ENCODE measurements at places on chromosomes 13 and 19. TPM values are rescaled to one million over a fixed set of nuclear protein-coding genes. Genes with fewer than 3 reads are reported as not detected.
A peak's percentile ranks its signal among the peaks of the same experiment; 100 is the strongest.

The CYP4F12 gene
- not detected for total RNA-seq

The PABPC3 gene
- 0.43 TPM for total RNA-seq

DNA sequence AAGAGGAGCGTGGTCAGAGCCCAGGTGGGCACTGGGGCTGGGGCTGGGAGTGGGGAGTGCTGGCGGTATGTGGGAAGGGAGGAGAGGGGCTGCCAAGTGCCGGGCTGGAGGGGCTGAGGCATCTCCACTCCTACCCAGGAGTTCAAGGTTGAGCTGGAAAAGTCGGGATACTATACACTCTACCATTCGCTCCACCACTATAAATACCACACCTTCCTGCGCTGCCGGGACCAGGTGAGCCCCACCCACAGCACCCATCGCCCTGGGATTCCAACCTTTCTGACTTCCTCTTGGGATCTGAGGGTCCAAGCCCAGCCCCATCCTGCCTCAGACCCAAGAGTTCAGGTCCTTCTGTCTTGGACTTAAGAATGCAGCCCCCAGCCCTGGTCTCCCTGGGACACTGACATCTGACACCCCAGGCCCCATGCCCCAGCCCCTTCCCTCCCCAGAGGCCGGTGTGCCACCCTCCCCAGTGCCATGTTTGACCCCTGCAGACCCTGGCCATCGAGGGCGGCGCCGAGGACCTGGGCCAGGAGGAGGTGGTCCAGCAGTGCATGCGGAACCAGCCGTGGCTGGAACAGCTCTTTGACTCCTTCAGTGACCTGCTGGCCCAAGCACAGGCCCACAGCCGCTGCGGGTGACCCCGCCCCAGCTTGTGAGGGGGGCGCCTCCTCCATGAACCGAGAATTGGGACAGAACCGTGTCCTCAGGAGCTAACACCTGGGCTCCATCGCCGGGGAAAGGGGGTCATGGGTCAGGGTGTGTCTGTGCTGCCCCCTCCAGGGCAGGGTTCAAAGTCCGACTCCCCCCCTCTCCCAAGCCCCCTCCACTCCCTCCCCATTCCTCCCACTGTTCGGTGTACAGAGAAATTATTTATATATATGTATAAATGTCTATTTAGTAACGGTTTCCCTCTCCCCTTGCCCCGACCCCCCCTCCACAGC is 14.7 kb downstream of the RRAS start:
- H3K4me1 ChIP-seq: no peaks in the 10 kb centered on the region
- H3K27me3 ChIP-seq: no peaks in the 10 kb centered on the region
- peaks cover 32% of the 10 kb centered on the region for H3K36me3 ChIP-seq
- H3K27ac ChIP-seq: no peak overlapping the region
- DNase-seq: no peak

- peak; percentile 19 for DNase-seq
- no peaks in the 10 kb centered on the region for H3K27me3 ChIP-seq
- no peak overlapping the region for H3K27ac ChIP-seq
- no peaks in the 10 kb centered on the region for H3K4me1 ChIP-seq
Observed at GRCh38 chr13:60288569-60288968, 108.5 kb upstream of the TDRD3 start.

- no peaks in the 10 kb centered on the region for H3K4me1 ChIP-seq
- no peak overlapping the region for H3K4me3 ChIP-seq
- H3K36me3 ChIP-seq: no peaks in the 10 kb centered on the region
- H3K27ac ChIP-seq: no peak overlapping the region
Observed at GRCh38 chr13:80118099-80118498, 222.8 kb downstream of the SPRY2 start.

GRCh38 chr19:16628183-16628983 is at the start of gene MED26:
Gene MED26 (minus strand): TSS chr19:16628204. CDS start chr19:16627943, 261 bp downstream.
- peak; percentile 98 for DNase-seq
- H3K27me3 ChIP-seq: no peaks in the 10 kb centered on the region
- peaks cover 32% of the 10 kb centered on the region for H3K4me1 ChIP-seq
- H3K36me3 ChIP-seq: peaks cover 39% of the 10 kb centered on the region
- H3K27ac ChIP-seq: peak within 1 kb of the TSS; percentile 99

GRCh38 chr19:2848616-2849015 is 7.3 kb downstream of the ZNF555 start:
- peaks cover 29% of the 10 kb centered on the region for H3K36me3 ChIP-seq
- no peak overlapping the region for H3K4me3 ChIP-seq
- no peaks in the 10 kb centered on the region for H3K27me3 ChIP-seq
- H3K27ac ChIP-seq: no peak overlapping the region

- no peak overlapping the region for H3K27ac ChIP-seq
- H3K4me1 ChIP-seq: no peaks in the 10 kb centered on the region
- DNase-seq: no peak
- no peak overlapping the region for H3K4me3 ChIP-seq
Observed at GRCh38 chr13:41707194-41707821, 250.0 kb downstream of the RGCC start.

DNA sequence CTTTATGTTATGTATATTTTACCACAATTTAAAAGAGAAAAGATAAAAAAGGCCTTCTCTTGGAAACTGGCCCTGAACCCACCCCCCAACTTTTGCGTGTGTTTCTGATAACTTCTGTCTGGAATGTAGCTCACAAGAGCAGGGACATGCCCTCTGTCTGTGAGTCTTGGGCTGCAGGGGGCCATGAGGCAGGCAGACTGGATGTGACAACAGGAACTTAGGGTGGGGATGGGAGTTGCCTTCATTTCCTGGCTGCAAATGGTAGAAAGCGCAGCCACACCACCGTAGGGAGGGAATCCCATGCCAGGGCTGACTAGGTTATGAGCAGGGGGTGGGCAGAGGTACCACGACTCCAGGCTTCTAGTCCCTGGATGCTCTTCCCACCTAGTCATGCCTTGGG is 21.9 kb downstream of the CILP2 start:
- H3K4me1 ChIP-seq: peaks cover 17% of the 10 kb centered on the region
- no peaks in the 10 kb centered on the region for H3K27me3 ChIP-seq
- H3K4me3 ChIP-seq: no peak overlapping the region
- H3K36me3 ChIP-seq: peaks cover 38% of the 10 kb centered on the region

The KLK12 gene
- not detected for total RNA-seq

The RASA3 gene
- total RNA-seq: 15.9 TPM

DNA sequence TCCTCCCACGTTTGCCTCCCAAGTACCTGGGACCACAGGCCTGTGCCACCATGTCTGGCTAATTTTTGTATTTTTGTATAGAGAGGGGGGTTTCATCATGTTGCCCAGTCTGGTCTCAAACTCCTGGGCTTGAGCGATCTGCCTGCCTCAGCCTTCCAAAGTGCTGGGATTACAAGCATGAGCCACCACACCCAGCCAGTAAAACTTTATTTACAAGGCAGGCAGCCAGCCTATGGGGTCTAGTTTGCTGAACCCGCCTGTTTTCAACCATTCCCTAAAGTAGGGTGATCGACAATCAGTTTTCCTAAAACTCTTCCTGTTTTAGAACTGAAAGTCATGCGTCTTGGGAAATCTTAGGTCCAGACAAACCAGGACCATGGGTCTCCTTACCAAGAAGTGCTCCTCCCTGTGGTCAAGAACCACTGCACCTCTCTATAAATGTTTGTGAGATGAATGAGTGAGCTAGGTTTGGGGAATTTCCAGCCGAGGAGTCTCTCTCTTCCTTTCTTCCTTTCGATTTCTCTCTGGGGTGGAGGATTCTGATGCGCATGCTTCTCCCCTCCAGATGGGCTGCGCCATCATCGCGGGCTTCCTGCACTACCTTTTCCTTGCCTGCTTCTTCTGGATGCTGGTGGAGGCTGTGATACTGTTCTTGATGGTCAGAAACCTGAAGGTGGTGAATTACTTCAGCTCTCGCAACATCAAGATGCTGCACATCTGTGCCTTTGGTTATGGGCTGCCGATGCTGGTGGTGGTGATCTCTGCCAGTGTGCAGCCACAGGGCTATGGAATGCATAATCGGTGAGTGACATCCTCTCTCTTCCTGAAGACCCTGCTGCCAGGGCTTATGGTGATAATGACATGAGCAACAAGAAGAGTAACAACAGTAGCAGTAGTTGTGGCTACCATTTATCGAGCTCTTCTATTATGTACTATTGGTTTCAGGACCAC is 38.7 kb downstream of the ADGRE1 start:
- peaks cover 7% of the 10 kb centered on the region for H3K4me1 ChIP-seq
- H3K27ac ChIP-seq: peak overlapping the region; percentile 78
- peaks cover 20% of the 10 kb centered on the region for H3K36me3 ChIP-seq
- DNase-seq: peak; percentile 85
- H3K27me3 ChIP-seq: no peaks in the 10 kb centered on the region

The PKN1 gene
- total RNA-seq: 172 TPM

The COMP gene
- total RNA-seq: not detected

The RNF225 gene
- 1.1 TPM for total RNA-seq

- peak; percentile 78 for DNase-seq
- H3K27me3 ChIP-seq: no peaks in the 10 kb centered on the region
- peak overlapping the region; percentile 97 for H3K27ac ChIP-seq
- peaks cover 49% of the 10 kb centered on the region for H3K36me3 ChIP-seq
- peaks cover 70% of the 10 kb centered on the region for H3K4me1 ChIP-seq
Observed at GRCh38 chr19:16077984-16078758, 1.9 kb downstream of the TPM4 start.

GRCh38 chr19:41815301-41815700 is 18.9 kb downstream of the CEACAM3 start:
- no peaks in the 10 kb centered on the region for H3K36me3 ChIP-seq
- H3K4me1 ChIP-seq: peaks cover 8% of the 10 kb centered on the region
- peaks cover 8% of the 10 kb centered on the region for H3K27me3 ChIP-seq

The KIR2DL4 gene
- not detected for total RNA-seq

- no peaks in the 10 kb centered on the region for H3K36me3 ChIP-seq
- H3K27me3 ChIP-seq: peaks cover 58% of the 10 kb centered on the region
- peaks cover 6% of the 10 kb centered on the region for H3K4me1 ChIP-seq
- DNase-seq: no peak
- peak overlapping the region; percentile 48 for H3K27ac ChIP-seq
Observed at GRCh38 chr13:27952876-27953675, 16.0 kb downstream of the CDX2 start.

GRCh38 chr13:31556376-31556775 is 182.9 kb upstream of the RXFP2 start:
- DNase-seq: no peak
- no peaks in the 10 kb centered on the region for H3K36me3 ChIP-seq
- no peak overlapping the region for H3K4me3 ChIP-seq
- no peaks in the 10 kb centered on the region for H3K27me3 ChIP-seq

The TMEM255B gene
- total RNA-seq: 2.0 TPM

DNA sequence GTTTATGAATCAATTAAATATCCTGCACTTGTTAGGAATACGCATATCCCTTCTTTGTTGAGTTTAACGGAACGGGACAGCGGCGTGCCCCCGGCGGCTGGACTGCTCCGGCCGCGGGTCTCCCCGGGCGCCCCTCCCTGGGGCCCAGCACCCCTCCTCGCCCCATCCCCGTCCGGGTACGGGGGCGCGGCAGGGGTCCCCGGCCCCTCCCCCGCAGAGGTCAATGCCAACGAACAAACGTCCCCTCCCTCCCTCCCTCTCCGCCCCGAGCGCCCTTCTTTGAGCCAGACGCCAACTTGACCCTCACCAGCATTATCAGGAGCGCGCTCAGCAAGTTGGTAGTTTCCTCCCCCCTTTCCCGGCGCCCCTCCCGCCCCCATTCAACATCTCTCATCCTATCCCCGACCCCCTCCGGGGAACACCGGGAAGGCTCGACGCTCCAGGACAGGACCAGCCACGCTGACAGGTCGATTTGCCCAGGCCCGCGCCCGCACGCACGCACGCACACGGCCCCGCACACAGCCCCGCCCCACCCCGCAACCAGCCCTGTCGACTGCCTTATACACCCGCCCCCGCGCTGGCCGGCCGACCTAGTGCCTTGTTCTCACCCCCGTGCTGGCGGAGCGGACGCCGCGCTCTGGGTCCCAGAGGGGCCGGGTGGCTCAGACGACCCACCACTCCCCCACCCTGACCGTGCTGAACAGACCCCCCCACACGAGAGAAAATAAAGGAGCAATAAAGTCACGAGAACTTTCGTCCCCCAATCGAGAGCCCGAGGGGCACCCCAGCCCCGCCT is 5.0 kb downstream of the LYL1 start:
- peaks cover 28% of the 10 kb centered on the region for H3K27me3 ChIP-seq
- peaks cover 5% of the 10 kb centered on the region for H3K36me3 ChIP-seq
- peak; percentile 74 for DNase-seq
- H3K27ac ChIP-seq: peak overlapping the region; percentile 83

- H3K36me3 ChIP-seq: peaks cover 5% of the 10 kb centered on the region
- no peak overlapping the region for H3K27ac ChIP-seq
- H3K27me3 ChIP-seq: no peaks in the 10 kb centered on the region
- no peak for DNase-seq
- no peak overlapping the region for H3K4me3 ChIP-seq
- peaks cover 3% of the 10 kb centered on the region for H3K4me1 ChIP-seq
Observed at GRCh38 chr13:95206116-95206515, 95.1 kb downstream of the ABCC4 start.

GRCh38 chr13:109646423-109646822 is 140.0 kb downstream of the IRS2 start:
- no peak overlapping the region for H3K4me3 ChIP-seq
- no peak overlapping the region for H3K27ac ChIP-seq
- no peak for DNase-seq
- H3K36me3 ChIP-seq: no peaks in the 10 kb centered on the region
- peaks cover 2% of the 10 kb centered on the region for H3K4me1 ChIP-seq
